ENCODE measurements at places on chromosomes 4 and X.
A peak's percentile ranks its signal among the peaks of the same experiment; 100 is the strongest.

- DNase-seq, result no peak
Observed at GRCh38 chr4:18754180-18754579, 732.6 kb upstream of the LCORL start.

DNA sequence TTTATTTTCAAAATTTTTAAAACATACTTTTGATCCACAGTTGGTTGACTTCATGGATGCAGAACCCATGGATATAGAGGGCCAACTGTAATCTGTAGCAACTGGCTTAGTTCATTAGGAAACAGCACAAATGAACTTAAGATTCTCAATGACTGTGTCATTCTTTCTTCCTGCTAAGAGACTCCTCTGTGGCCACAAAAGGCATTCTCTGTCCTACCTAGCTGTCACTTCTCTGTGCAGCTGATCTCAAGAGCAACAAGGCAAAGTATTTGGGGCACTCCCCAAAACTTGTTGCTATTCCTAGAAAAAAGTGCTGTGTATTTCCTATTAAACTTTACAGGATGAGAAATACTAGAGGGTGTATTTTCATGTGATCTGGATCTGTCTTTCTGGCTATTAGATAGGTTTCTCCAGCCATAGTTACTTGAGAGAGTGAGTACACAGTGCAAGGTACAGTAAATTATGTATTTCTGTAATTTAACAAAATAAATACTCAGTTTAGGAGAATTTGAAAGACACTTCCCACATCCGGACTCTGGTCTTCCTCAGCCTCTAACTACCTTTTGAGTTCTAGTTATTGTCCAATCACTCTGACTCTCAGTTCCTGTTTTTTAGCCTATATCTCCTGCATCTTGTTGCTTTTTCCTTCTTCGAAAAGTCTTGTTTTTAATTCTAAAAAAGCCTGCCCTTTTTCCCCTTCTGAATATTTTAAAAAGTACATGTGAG is 21.8 kb downstream of the TLR2 start:
- no peak for DNase-seq

- DNase-seq, result peak; percentile 70
Observed at GRCh38 chr4:94452476-94453371, 982 bp downstream of the PDLIM5 start.

DNA sequence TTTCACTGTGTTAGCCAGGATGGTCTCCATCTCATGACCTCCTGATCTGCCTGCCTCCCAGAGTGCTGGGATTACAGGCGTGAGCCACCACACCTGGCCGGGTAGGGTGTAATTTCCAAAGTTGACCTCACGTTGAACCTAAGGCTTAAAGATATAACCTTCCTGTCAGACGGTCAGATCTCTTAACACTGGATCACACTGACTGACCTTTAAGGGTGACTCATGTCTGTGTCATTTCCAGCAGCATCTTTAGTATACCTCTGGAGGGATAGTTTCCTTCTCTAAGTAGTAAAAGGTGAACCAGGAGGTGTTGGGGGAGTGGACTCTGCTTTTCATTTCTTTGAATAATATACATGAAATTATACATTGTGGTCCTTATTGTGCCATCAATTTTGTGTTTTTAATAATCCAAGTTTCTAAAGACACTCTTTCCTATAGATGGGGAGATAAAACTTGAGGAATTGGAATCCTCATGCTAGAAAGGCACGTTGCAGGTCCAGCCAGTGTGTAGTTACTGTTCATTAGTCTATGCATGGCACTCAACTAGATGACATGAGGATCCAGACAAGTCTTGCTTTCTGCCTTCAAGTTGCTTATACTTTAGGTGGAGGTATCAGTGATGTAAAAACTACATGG is 45.7 kb downstream of the ARHGAP10 start:
- no peak for DNase-seq

- no peak for DNase-seq
Observed at GRCh38 chr4:57110640-57111511, 691 bp upstream of the IGFBP7 start.

DNA sequence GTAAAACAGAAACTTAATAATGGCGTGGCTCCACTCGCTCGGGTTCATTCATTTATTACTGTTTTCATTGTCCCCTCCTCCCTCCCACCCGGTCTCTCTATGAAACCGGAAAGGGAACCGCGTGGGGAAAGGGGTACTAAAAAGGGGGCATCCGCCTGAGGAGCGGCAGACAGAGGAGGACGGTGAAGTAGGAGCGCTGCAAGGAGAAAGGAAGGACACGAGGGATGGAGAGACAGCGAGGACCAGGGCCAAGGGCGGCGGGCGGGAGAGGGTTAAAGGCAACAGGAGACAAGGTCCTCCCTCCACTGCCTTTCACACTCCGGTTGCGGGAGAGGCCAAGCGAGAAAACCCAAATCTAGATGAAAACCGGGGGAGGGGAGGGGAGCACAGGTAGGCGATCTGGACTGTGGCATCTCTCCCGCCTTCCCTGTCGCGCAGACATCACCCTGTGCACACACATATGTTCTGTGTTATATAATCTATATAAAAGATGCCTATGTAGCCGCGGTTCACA is 829 bp downstream of the ELOVL6 start:
- DNase-seq, result no peak

DNA sequence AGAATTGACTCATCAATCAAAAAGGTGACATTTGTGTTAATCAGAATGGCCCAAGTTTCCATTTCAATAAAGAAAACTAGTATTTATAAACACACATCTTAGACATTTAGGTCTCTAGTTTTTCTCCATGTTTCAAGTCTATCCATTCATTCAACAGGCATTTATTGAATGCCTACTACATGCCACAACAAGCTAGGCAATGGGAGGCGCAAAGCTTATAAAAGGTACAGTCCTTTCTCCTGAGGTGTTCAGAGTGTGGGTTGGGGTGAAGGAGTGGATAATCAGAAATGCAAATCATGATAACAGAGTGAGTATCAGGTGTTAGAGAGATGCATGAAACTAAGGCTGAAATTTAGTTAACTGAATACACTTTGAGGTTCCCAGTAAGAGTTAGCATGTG is 78.0 kb downstream of the HCCS start:
- no peak for DNase-seq

- DNase-seq, result no peak
Observed at GRCh38 chr4:54971474-54971950, 153.9 kb downstream of the KDR start.

- no peak for DNase-seq
Observed at GRCh38 chr4:1839282-1839681, 16.7 kb downstream of the LETM1 start.
